Naive B cell (primary cell): ENCODE measurements at places on chromosomes 11 and 22.
A peak's percentile ranks its signal among the peaks of the same experiment; 100 is the strongest.

- peaks cover 77% of the 10 kb centered on the region for H3K27me3 ChIP-seq
- H3K27ac ChIP-seq = no peak overlapping the region
- H3K4me3 ChIP-seq = no peak overlapping the region
Observed at GRCh38 chr11:61571337-61571736, 9.5 kb downstream of the SYT7 start.

DNA sequence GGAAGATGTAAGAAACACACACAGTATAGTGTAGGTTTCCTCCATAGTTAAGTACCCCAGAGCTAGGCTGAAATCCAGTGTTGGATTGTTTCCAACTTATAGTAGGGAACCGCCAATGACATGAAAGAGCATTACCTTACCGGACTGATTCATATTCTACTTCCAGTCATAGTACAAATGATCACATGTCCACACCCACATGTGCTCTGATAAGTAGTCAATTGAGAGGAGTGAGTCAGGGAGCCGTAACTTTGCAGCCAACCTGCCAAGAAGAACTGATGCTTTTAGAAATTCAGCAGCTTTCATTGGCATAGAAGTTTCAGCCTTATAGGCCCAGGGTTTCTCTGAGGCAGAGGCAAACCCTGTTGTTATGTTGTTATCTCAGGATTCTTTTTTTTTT, 240.6 kb downstream of the ETS1 start:
- H3K4me3 ChIP-seq = no peak overlapping the region
- H3K4me1 ChIP-seq = peaks cover 36% of the 10 kb centered on the region
- H3K36me3 ChIP-seq = no peaks in the 10 kb centered on the region
- DNase-seq = no peak
- H3K27ac ChIP-seq = no peak overlapping the region

GRCh38 chr22:36911887-36912661, 1.4 kb upstream of the CSF2RB start:
- no peaks in the 10 kb centered on the region for H3K36me3 ChIP-seq
- peaks cover 8% of the 10 kb centered on the region for H3K27me3 ChIP-seq
- H3K27ac ChIP-seq = peak overlapping the region; percentile 60
- DNase-seq = no peak
- H3K4me1 ChIP-seq = peaks cover 24% of the 10 kb centered on the region
- H3K4me3 ChIP-seq = no peak overlapping the region

DNA sequence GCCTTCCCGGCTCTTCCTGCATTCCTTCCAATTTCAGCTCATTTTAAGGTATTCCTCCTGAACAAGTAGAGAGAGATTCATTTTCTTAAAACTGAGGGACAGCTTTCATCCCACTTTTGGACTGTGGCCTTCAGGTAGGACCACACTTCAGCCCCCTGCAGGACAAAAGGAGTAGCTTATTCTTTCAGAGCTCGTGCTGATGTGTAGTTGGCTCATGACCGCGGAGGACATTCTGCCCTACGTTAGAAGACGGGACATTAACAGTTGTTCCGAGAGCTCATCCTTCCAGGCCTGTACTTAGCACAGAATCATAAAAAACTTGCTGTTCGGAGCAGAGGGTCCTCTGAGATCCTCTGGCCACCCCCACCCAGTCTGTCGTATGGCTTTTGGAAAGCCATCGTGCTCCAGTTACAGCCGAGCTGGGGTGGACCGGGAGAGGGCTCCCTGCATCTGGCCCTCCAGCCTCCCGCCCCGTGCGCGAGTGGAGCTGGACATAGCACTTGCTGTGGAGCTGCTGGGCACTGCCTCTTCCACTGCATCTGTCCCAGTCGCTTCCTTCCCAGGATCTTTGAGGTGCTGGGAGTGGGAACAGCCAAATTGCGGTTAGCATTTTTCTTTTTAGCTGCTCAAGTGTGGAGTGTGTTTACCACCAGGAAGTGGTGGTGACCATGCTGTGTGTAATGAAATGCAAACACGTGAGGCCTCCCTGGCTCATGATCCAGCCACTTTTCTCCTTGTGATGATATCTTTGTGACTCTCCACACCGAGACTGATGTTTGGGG, 250.3 kb downstream of the TBC1D22A start:
- H3K36me3 ChIP-seq = peaks cover 8% of the 10 kb centered on the region
- no peak for DNase-seq
- H3K27ac ChIP-seq = peak overlapping the region; percentile 79
- H3K27me3 ChIP-seq = no peaks in the 10 kb centered on the region

GRCh38 chr11:73330569-73331093, 22.6 kb downstream of the ARHGEF17 start:
- no peak overlapping the region for H3K27ac ChIP-seq
- peaks cover under 1% of the 10 kb centered on the region for H3K4me1 ChIP-seq
- H3K4me3 ChIP-seq = no peak overlapping the region
- no peak for DNase-seq
- no peaks in the 10 kb centered on the region for H3K27me3 ChIP-seq

DNA sequence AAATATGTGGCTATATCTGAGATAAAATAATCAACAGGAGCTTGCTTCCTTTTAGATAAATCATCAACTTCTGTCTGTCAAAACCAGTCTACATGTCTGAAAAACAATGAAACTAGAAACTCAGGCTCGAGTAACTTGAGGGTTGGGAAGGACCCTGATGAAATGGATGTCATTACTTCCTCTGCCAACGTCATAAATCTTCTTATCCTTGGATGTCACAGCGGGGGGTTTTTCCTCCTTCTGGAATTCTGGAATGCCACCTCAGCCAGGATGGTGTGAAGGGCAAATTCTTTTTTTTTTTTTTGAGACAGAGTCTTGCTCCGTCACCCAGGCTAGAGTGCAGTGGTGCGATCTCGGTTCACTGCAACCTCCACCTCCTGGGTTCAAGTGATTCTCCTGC, 13.4 kb downstream of the LGR4 start:
- H3K4me1 ChIP-seq = no peaks in the 10 kb centered on the region
- DNase-seq = no peak
- H3K27ac ChIP-seq = no peak overlapping the region

- H3K36me3 ChIP-seq = no peaks in the 10 kb centered on the region
- DNase-seq = no peak
- no peaks in the 10 kb centered on the region for H3K27me3 ChIP-seq
- H3K4me1 ChIP-seq = peaks cover 14% of the 10 kb centered on the region
- no peak overlapping the region for H3K4me3 ChIP-seq
Observed at GRCh38 chr22:31968022-31968421, 23.7 kb downstream of the YWHAH start.

- no peaks in the 10 kb centered on the region for H3K4me1 ChIP-seq
- peaks cover 4% of the 10 kb centered on the region for H3K27me3 ChIP-seq
- H3K4me3 ChIP-seq = no peak overlapping the region
- DNase-seq = no peak
- no peak overlapping the region for H3K27ac ChIP-seq
Observed at GRCh38 chr11:115459563-115459962, 44.7 kb downstream of the CADM1 start.

DNA sequence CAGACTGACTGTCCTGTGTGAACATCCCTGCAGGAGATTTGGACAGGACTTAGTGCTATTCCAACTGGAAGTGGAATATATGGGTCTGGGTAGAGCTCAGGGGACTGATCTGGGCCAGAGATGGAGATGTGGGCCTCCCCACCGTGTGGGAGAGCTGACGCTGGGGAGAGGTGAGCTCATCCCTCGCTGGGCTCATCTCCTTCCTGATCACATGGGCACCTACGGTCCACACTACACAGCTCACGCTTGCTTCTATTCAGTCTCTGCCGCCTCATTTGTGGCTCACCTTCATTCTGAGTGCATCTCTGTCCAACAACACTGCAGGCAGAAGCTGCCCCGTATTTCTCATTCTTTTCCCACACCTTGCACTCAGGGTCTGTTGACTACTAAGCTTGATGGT, 16.6 kb upstream of the RAB1B start:
- peaks cover 21% of the 10 kb centered on the region for H3K4me1 ChIP-seq
- peak overlapping the region; percentile 34 for H3K27ac ChIP-seq
- DNase-seq = no peak
- no peaks in the 10 kb centered on the region for H3K36me3 ChIP-seq

GRCh38 chr11:1892558-1892957, 863 bp upstream of the PRR33 start:
- H3K4me3 ChIP-seq = no peak overlapping the region
- DNase-seq = no peak
- no peak overlapping the region for H3K27ac ChIP-seq
- H3K4me1 ChIP-seq = peaks cover 64% of the 10 kb centered on the region
- no peaks in the 10 kb centered on the region for H3K36me3 ChIP-seq

GRCh38 chr11:65853246-65853979, 4.6 kb downstream of the CFL1 start:
- no peaks in the 10 kb centered on the region for H3K27me3 ChIP-seq
- H3K4me3 ChIP-seq = no peak overlapping the region
- H3K27ac ChIP-seq = no peak overlapping the region
- H3K4me1 ChIP-seq = peaks cover 41% of the 10 kb centered on the region
- no peak for DNase-seq

- H3K36me3 ChIP-seq = no peaks in the 10 kb centered on the region
- no peak overlapping the region for H3K4me3 ChIP-seq
- peaks cover 25% of the 10 kb centered on the region for H3K27me3 ChIP-seq
- DNase-seq = no peak
- no peaks in the 10 kb centered on the region for H3K4me1 ChIP-seq
Observed at GRCh38 chr11:31875866-31876560, 64.9 kb upstream of the PAX6 start.

GRCh38 chr22:43186272-43187170, at the start of gene TTLL12:
TTLL12 (minus strand) TSS chr22:43187134; CDS start chr22:43187069, 65 bp downstream.
- H3K27me3 ChIP-seq = no peaks in the 10 kb centered on the region
- no peaks in the 10 kb centered on the region for H3K36me3 ChIP-seq
- H3K4me3 ChIP-seq = peak within 1 kb of the TSS; percentile 90
- DNase-seq = peak; percentile 61

DNA sequence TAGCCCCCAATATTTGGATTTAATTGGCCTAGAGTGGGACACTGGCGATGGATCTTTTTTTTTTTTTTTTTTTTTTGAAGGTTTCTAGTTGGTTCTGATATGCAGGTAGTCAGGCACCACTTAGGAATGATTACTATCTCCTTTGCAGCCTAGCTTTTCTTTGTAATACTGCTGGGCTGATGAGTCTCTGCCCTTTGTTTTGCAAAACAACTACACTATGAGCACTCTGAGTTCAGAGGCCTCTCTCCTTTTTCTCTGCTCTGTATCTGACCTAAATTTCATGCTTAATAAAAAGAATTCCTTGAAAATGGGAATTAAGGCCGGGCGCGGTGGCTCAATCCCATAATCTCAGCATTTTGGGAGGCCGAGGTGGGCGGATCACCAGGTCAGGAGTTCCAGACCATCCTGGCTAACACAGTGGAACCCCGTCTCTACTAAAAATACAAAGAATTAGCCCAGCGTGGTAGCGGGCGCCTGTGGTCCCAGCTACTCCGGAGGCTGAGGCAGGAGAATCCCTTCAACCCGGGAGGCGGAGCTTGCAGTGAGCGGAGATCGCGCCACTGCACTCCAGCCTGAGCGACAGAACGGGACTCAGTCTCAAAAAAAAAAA, 1312.3 kb downstream of the FAM181B start:
- H3K4me1 ChIP-seq = no peaks in the 10 kb centered on the region
- no peak overlapping the region for H3K4me3 ChIP-seq

GRCh38 chr11:43830928-43831440, 49.6 kb upstream of the ALKBH3 start:
- H3K27me3 ChIP-seq = no peaks in the 10 kb centered on the region
- H3K4me1 ChIP-seq = no peaks in the 10 kb centered on the region
- peaks cover 10% of the 10 kb centered on the region for H3K36me3 ChIP-seq

GRCh38 chr22:30040499-30041260, 39.6 kb upstream of the HORMAD2 start:
- H3K4me3 ChIP-seq = no peak overlapping the region
- DNase-seq = no peak
- peak overlapping the region; percentile 21 for H3K27ac ChIP-seq
- H3K4me1 ChIP-seq = no peaks in the 10 kb centered on the region
- peaks cover 6% of the 10 kb centered on the region for H3K36me3 ChIP-seq
- peaks cover 18% of the 10 kb centered on the region for H3K27me3 ChIP-seq

DNA sequence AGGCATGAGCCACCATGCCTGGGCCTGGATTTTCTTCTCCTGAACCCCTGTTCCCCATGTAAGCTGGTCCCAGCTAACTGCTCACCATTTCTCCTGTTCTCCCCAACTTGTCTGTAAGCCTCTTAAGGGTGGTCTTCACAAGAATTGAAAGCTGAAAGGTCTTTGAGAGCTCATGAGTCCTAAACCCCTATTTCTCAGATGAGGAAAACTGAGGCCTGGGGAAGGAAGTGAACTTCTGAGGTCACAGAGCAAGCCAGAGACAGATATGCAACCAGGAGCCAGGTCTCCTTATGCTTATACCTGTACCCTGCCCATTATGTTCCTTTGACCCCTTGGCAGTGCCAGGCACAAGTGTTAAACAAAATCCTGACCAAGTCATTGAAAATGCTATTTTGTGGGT, 16.3 kb downstream of the NPTXR start:
- no peaks in the 10 kb centered on the region for H3K36me3 ChIP-seq
- no peak overlapping the region for H3K4me3 ChIP-seq
- no peaks in the 10 kb centered on the region for H3K27me3 ChIP-seq
- H3K4me1 ChIP-seq = peaks cover 2% of the 10 kb centered on the region
- DNase-seq = no peak
- H3K27ac ChIP-seq = no peak overlapping the region

GRCh38 chr22:39522567-39523300, 2.4 kb downstream of the ATF4 start:
- H3K4me1 ChIP-seq = peaks cover 45% of the 10 kb centered on the region
- no peaks in the 10 kb centered on the region for H3K27me3 ChIP-seq
- peak overlapping the region; percentile 60 for H3K4me3 ChIP-seq
- H3K36me3 ChIP-seq = peaks cover 9% of the 10 kb centered on the region
- no peak for DNase-seq

DNA sequence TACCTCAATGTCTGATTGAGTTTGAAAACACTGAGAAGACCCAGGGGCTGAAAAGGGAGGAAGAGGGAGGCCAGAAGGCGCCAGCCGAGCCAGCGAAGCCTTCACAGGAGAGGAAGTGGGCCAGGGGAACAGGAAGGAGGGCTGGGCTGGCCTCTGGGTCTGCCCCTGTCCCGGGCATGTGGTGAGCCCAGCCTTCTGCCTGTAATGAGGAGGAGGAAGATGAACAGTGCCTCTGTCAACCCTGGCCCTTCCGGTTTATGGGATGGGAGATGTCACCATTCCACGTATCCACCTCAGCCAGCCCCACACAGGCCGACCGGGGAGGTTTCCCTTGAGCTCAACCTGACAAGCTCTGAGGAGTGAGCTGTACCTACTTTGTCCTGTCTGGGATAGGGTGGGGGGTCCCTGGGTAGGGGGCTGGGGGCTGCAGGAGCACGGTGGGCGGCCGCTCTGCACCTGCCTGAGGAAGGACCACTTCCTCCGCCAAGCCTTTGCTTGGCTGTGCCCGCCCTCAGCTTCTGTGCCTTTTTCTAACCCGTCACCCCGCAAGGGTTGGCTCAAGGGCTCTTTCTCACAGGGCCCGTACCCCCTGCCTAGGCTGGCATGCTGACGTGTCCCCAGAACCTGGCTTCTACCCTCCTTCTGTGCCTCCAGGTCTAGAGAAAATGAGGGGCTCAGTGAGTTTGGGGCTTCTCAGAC, 2.0 kb downstream of the PARVG start:
- H3K4me3 ChIP-seq = peak overlapping the region; percentile 99
- peak overlapping the region; percentile 99 for H3K27ac ChIP-seq
- DNase-seq = peak; percentile 74
- peaks cover 4% of the 10 kb centered on the region for H3K36me3 ChIP-seq
- no peaks in the 10 kb centered on the region for H3K27me3 ChIP-seq
